Activated CD4-positive, alpha-beta T cell treated with anti-CD3 and anti-CD28 coated beads, Interleukin-2, amount 10 ng/mL, durations not matched to agents 7 days and 5 days (primary cell): ENCODE measurements at places on chromosomes 12 and 14. TPM values are rescaled to one million over a fixed set of nuclear protein-coding genes. Genes with fewer than 3 reads are reported as not detected.

Gene KRT5
- total RNA-seq = not detected

Gene CAMKK2
- total RNA-seq = 31.2 TPM

GRCh38 chr12:19652386-19652785 lies 213.1 kb downstream of the AEBP2 start:
- H3K27ac ChIP-seq = no peak overlapping the region
- no peaks in the 10 kb centered on the region for H3K27me3 ChIP-seq
- no peak overlapping the region for H3K4me3 ChIP-seq
- H3K36me3 ChIP-seq = no peaks in the 10 kb centered on the region
- no peaks in the 10 kb centered on the region for H3K4me1 ChIP-seq

DNA sequence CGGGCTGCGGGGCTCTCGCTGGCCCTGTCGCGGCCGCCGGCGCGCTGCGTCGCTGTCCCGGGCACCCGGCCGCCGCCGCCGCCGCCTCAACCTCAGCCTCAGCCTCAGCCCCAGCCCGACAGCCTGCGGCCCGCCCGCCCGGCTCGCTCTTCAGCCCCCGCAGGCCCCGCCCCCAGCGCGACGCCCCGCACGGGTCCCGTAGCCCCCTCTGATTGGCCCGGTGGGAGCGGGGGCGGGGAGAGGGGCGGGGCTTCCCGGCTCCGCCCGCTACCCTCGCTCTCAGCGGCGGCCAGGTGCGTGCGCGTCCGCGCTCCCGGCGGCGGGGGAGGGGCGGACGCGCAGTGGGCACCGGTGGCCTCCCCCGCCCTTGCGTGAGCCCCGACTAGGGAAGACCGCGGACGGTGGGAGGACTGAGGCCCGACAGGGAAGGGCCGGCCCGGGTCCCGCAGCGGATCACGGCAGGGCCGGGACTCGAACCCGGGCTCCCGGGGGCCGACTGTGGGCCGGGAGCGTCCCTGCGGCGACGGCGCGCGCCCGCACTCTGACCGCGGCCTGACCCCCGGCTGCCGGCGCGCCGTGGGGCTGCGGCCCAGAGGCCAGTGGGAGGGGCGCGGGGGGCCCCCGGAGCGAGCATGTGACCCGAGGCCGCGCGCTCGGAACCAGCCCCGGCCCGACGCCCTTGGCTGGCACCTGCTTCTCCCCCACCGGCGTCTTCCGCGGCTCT lies at the start of gene PPP1R13B:
Gene PPP1R13B (minus strand): TSS at position 125 of the 724 bp plus-strand sequence. CDS start 268 bp downstream, outside the sequence.
- peaks cover 25% of the 10 kb centered on the region for H3K27me3 ChIP-seq
- H3K36me3 ChIP-seq = no peaks in the 10 kb centered on the region
- DNase-seq = peak; percentile 90
- peak within 1 kb of the TSS; percentile 83 for H3K4me3 ChIP-seq
- H3K4me1 ChIP-seq = peaks cover 12% of the 10 kb centered on the region

DNA sequence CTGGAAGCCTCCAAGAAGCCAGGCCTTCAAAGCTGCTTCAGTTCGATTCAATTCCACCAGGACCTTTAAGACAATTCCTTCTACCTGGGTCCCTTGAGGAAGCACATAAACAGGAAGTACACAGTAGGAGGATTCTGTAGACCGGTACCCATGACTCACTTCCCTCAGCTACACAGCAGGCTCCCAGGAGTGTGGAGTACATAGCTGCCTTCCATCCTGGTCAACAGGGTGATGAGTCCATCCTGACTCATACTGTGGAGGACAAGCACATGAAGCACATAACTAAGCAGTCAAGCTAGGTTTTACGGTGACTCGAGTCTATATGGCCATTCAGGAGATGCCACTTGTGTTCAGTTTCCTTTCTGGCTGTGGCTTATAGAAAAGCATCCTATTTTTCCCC lies 197.6 kb upstream of the RBM19 start:
- H3K36me3 ChIP-seq = no peaks in the 10 kb centered on the region
- H3K27me3 ChIP-seq = no peaks in the 10 kb centered on the region
- H3K27ac ChIP-seq = no peak overlapping the region
- no peak for DNase-seq
- H3K4me1 ChIP-seq = no peaks in the 10 kb centered on the region
